D721Med (cell line): ENCODE measurements at places on chromosomes 4 and X.

DNA sequence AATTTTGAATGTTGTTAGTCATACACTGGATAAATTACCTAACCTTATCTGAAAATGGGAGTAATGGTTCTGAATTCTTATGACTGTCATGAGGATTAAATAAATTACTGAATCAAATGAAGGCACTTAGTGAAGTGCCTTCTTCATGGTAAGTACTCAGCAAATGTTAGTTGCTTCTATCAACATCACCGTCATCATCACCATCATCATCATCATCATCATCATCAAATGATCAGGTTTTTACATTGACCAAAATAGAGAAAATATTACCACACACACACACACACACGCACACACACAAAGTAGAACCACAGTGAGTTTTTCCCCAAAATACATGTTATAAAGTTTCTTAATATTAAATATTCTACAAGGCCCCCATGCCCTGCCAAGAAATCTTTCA is 368.3 kb upstream of the FGF13 start:
- no peak for DNase-seq

- peak; percentile 47 for DNase-seq
Observed at GRCh38 chr4:15963001-15963451, at the start of gene FGFBP2. Gene FGFBP2, minus strand, starts transcription at chr4:15963175. Its CDS starts 46 bp downstream, at chr4:15963129.

DNA sequence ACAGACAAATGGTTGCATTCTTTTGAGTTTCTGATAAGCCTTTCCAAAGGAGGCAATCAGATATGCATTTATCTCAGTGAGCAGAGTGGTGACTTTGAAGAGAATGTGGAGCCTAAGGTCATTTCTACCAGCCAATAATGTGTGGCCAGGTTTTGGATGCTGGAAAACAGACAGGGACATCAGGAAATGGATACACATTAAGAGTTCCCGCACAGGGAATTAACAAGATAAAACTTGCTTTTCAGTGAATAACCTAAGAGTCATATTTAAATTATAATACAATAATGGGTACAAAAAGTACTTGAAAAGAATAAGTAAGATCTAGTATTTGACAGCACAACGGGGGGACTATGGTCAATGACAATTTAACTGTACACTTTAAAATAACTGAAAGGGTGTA is 492.3 kb upstream of the FAM241A start:
- no peak for DNase-seq

- DNase-seq: no peak
Observed at GRCh38 chr4:6126971-6127745, 73.2 kb downstream of the JAKMIP1 start.

- DNase-seq: no peak
Observed at GRCh38 chr4:1795299-1796195, 2.5 kb downstream of the FGFR3 start.
